ENCODE measurements at places on chromosomes 5 and 9.

GRCh38 chr9:114695948-114696347 is 14.0 kb upstream of the TEX48 start:
- DNase-seq = no peak

DNA sequence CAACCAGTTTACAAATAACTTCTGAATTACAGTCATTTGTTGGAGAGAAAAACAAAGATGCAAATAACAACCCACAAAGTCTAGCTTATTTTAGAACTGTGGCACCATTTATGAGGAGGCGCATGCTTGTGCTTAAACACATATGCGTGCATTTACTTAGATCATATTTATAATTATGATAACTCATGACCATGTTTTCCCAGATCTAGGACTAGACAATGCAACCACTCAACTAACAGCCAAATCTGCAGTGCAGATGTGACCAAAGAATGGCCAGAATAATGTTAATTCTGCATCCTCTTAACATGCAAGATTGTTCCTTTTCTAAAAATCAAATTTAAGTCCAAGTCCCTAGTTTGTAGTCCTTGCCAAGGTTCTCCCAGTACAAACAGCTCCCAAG is 167.3 kb upstream of the FST start:
- DNase-seq = no peak

GRCh38 chr5:72815580-72816283 is 729 bp upstream of the TNPO1 start:
- peak; percentile 3 for DNase-seq

DNA sequence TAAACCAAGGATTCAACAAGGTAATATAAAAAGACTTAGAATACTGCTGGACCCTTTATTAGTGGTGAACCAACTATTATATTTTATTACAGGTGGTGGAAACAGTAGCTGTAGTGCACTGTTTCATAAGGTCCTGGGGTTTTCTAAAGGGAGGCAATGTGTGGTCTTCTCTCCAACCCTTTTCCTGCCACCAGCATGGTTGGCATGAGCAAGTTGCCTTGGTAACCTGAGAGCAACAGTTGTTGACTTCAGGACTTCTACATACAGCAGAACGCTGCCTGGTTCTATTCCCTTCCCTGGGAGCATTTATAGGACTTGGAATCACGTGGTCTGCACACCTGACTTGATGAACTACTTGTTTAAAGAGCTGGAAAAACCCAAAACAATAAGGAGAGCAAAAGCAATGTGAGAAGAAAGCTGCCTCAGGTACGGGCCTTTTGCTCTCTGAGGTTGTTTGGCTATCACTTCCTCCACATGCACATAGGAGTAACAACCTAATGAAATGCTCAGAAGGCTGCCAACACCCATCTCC is 81.1 kb upstream of the RAI14 start:
- DNase-seq = no peak

- peak; percentile 81 for DNase-seq
These were observed 16.2 kb downstream of the TRIM7 start for GRCh38 chr5:181188700-181189362.

- no peak for DNase-seq
These were observed 402.0 kb downstream of the ELAVL2 start for GRCh38 chr9:23423999-23424398.

DNA sequence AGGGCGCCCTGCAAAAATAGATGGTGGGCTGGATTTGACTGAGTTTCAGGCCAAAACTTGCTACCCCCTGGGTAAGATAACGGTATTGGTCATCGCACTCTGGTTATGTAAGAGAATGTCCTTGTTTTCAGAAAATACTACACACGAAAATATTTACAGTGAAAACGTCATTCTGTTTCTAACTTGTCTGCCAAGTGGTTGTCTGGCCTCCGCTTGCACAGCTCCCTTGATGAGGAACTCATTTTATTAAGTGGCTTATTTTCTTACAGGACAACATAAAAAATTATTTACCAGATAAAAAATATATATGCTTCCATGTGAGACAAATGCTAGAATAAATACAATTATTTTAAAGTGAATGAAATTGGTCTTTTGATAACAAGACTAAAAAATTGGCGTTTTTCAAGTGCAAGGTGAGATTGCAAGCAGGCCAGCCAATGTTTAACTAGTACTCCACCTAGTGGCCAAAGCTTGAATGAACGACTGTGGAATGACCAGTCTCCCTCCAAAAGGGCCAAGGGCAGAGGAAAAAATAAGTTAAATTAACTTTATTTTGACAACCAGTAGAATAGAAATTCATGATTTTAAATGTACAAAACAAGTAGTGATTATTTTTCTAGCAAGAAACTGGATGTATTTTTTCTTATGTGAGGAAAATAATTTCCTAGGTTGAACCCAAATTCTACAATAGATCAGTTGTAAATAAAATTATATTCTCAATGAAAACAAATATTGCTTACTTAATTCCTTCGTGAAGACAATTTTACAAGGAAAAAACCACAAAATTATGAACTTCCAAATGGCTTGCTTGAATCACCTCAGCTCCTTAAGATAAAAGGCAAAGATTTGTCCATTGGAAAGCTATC is 93.2 kb downstream of the ZFAND5 start:
- peak; percentile 14 for DNase-seq

DNA sequence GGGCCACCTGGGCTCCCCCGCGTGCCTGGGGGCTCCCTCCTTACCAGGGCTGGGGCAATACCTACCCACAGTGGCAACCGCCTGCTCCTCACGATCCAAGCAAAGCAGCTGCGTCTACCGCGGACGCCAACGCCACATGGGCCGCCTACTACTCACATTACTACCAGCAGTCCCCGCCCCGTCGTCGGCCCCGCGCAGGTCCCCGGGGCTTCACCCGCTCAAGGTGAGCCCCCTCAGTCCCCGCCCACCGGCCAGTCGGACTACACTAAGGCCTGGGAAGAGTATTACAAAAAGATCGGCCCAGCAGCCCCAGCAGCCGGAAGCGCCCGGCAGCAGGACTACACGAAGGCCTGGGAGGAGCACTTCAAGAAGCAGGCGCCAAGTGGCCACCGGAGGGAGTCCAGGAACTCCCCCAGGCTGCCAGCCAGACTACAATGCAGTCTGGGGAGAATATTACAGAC is 106.0 kb upstream of the MTAP start:
- no peak for DNase-seq

DNA sequence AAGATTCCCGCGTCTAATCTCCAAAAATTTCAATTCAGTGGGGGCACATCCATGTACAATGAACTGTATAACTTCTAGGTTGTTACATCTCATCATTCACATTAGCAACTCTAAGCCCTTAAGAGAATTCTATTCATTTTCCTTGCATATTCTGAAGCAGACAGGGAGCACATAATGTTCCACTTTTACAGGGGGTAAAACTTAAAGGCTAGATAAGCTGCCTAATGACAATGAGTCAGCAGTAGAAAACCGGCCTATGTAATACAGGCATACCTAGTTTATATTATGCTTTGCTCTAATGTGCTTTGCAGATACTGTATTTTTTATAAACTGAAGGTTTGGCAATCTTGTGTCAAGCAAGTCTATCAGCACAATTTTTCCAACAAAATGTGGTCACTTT is 40.4 kb downstream of the PTAR1 start:
- no peak for DNase-seq

- no peak for DNase-seq
These were observed 17.9 kb downstream of the STC2 start for GRCh38 chr5:173310218-173310769.

GRCh38 chr9:4686112-4686511 is 6.7 kb downstream of the CDC37L1 start:
- no peak for DNase-seq

GRCh38 chr9:107751567-107752210 is 262.1 kb upstream of the KLF4 start:
- DNase-seq = no peak

DNA sequence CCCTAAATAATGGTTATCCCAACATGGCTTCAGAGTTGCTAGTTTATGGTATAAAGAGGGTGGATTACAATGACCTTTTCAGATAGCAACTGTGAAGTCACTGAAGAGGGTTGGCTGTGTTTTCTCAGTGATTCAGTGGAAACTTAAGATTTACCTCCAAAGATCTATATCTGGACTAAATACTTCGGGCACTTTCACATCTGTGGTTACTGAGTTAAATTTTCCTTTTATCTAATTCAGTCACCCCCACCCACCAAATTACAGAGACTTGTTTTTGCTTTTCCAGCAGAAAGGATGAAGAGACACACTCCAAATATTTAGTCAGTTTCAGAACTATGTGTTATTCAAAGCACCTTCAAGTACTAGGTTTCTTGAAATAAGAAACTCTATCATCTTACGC is 573.2 kb downstream of the CCDC171 start:
- no peak for DNase-seq

- DNase-seq = no peak
These were observed 258.3 kb upstream of the VLDLR start for GRCh38 chr9:2363138-2363745.

DNA sequence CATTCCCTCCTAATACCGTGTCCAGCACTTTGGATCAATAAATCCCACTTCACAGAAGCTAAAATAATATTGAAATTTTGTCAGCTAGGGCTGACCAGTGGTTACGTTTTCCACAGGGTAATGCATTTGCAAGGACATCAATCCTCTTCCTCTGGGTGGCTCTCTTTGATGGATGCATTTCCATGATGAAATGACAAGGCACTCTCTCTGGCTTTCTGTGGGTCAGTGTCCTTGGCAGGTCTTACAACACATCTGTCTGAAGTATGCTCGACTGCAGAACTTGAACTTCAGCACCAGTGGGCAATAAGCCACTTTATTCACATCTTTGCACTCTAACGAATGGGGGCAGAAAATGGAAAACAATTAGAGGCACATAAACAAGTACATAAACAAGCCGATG is 330.1 kb downstream of the ADAMTS6 start:
- no peak for DNase-seq

- no peak for DNase-seq
These were observed 215.6 kb downstream of the SYK start for GRCh38 chr9:91017245-91017644.

DNA sequence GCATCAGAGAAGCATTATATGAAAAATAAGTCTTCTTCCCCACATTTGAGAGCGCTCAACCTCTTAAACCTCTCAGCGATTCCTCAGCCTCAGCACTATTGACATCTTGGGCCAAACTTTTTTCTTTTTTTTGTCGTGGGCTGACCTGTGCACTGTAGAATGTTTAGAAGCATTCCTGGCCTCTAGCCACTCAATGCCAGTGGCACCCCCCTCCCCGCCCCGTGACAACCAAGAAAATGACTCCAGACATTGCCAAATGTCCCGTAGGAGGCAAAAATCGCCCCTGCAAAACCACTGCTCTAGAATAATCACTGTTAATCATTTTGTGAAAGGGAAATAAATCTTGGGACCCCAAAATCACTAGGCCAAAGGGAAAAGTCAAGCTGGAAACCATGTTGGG is 129.1 kb upstream of the BOD1 start:
- no peak for DNase-seq

- no peak for DNase-seq
These were observed 17.7 kb downstream of the ROPN1L start for GRCh38 chr5:10459080-10460055.

GRCh38 chr5:16548115-16548514 is 68.7 kb downstream of the RETREG1 start:
- DNase-seq = no peak

DNA sequence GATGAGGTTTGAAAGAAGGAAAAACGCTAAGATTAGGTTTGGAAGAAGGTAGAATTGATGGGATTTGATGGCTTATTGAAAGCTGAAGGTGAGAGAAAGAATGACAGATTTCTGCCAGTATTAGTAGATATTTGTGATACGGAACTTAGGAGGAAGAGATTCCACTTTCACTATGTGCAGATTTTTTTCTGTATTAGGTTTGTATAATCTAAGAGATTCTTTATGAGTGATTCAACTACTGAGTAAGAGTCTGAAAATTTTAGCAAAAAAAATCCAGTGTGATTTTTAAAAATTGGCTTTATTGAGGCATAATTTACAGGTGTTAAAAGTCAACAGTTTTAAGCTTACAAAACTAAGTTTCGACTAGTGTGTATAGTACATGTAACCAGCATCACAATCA is 54.1 kb downstream of the AP3S1 start:
- no peak for DNase-seq

- DNase-seq = no peak
These were observed 3.3 kb downstream of the ANKRD34B start for GRCh38 chr5:80566711-80567259.

- DNase-seq = no peak
These were observed 720 bp downstream of the NUDT12 start for GRCh38 chr5:103561685-103562452.

DNA sequence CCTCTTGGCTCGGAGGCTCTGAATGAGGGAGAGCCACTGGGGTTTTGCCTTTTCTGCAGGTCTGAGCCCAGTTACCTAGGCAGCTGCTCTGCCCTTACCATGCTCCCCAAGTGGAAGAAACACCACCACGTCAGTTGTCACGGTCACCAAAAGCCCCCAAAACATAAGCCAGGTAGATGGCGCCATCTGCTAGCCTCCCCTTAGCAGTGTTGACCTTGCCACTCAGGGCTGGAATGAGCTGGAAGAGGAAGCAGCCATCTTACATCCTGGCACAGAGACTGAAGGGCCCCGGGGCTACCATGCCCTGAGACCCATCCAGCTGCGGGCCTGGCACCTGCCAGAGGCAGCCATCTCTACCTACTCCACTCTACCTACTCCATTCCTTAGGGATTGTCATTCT is 7.4 kb downstream of the ZER1 start:
- DNase-seq = no peak

GRCh38 chr5:155850370-155850769 is 476.6 kb upstream of the SGCD start:
- DNase-seq = no peak

DNA sequence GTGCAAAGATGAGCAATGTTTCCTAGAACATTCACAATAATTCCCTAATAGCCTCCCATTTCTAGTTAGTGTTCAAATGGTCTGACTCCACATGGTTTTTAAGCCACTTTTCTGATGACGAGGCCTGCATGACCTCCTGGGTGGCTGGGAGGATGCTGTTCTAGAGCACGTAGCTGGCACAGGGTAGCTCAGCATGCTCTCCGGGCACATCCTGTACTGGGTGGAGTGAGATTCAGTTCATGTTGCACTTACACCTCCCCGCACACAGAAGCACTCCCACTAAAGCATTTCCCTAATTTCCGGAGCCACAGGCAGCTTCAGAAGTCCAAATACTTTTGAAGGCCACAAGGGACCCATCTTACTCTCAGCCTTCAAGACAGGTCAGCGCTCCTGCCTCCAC is 159.8 kb upstream of the LHFPL2 start:
- no peak for DNase-seq

- DNase-seq = no peak
These were observed 66.9 kb downstream of the SLC44A1 start for GRCh38 chr9:105311306-105311705.

GRCh38 chr5:10301842-10302610 is 5.7 kb downstream of the CMBL start:
- DNase-seq = no peak

DNA sequence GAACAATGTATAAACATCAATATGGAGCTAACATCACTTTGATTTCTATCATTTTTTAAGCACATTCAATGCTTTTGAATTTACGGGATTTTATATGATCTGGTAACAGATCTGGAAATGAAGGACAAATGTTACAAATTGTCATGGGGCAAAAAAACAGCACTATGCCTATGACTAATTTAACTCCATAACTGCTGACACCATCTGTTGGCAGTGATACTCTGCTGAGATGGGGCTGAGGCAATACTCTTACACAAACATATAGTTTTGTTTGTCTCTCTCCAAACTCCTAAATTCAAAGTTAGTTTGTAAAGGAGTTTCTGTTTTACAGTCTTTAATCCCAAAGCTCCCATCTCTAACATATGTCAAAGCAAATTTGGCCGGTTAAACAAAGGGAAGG is 132.5 kb upstream of the FER start:
- DNase-seq = no peak

- DNase-seq = no peak
These were observed 232.3 kb upstream of the TBCA start for GRCh38 chr5:78008356-78008967.

GRCh38 chr5:100299261-100299660 is 235.9 kb upstream of the FAM174A start:
- no peak for DNase-seq
